Muscle of arm (tissue), 14 donors: ENCODE measurements at places on chromosomes 2 and 18. TPM values are rescaled to one million over a fixed set of nuclear protein-coding genes. Genes with fewer than 3 reads are reported as not detected.

TANC1 gene
- 26.8 TPM for polyA plus RNA-seq

ELOA2 gene
- not detected for polyA plus RNA-seq

ACVR1 gene
- polyA plus RNA-seq = 27.4 TPM

FAM110C gene
- polyA plus RNA-seq = 2.5 TPM

DYNAP gene
- polyA plus RNA-seq = 0.09 TPM

UGT1A5 gene
- not detected for polyA plus RNA-seq

UGT1A8 gene
- not detected for polyA plus RNA-seq

SULT1C2 gene
- polyA plus RNA-seq = not detected

GLI2 gene
- 7.4 TPM for polyA plus RNA-seq

VWC2L gene
- not detected for polyA plus RNA-seq

IL36A gene
- polyA plus RNA-seq = not detected

RSAD2 gene
- polyA plus RNA-seq = 3.7 TPM

TRIM54 gene
- polyA plus RNA-seq = 94.4 TPM

WIPF1 gene
- polyA plus RNA-seq = 49.4 TPM

LOXHD1 gene
- 2.0 TPM for polyA plus RNA-seq

TNS1 gene
- 105 TPM for polyA plus RNA-seq

POLR1B gene
- 13.6 TPM for polyA plus RNA-seq

IMP4 gene
- 38.2 TPM for polyA plus RNA-seq

REG1B gene
- not detected for polyA plus RNA-seq

POTEJ gene
- 0.06 TPM for polyA plus RNA-seq

CD207 gene
- 0.21 TPM for polyA plus RNA-seq

PARD3B gene
- 7.4 TPM for polyA plus RNA-seq
